ENCODE measurements at places on chromosomes 1 and 21.
A peak's percentile ranks its signal among the peaks of the same experiment; 100 is the strongest.

DNA sequence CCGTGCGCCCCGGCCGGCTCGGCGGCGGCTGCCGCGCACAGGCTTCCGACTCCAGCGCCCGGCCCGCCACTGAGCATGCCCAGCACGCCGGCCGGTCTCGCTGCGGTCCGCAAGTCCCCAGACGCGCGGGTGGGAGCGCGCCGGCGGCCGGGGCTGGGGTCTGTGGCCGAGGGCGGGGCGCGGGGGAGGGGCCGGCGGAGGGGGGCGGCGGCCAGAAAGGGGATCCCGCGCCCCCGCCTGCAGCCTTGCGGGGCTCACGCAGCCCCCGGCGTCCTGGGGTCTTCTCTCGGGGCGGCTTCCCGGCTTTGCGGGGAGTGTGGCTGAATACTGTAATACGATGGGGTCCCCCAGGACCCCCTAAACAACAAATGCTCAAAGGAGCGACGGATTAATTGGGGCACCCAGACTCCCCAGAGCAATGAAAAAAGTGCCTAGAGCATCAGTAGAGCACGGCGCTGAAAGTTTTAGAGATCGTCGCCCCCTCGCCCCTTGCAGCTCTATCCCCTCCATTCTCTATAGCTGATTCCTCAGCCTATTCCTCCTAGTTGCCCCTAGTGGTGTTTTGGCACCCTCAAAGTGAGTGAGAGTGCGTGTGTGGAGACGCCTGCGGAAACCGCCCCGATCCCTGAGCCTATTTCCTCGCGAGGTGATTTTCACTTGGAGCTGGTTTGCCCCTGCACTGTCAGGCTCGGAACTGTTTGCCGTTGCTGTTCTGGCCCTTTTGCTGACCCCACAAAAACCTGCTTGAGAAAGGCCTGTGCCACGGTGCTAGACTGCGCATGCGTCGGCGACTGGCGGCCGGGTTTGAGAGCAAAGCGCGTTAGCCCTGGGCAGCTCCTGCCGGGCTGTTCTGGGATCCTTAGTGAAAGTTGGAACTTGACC, at the start of gene VAV3:
VAV3 (minus strand) TSS at position 71 of the 882 bp plus-strand sequence. CDS start 311 bp downstream, outside the sequence.
- DNase-seq: peak; percentile 57

DNA sequence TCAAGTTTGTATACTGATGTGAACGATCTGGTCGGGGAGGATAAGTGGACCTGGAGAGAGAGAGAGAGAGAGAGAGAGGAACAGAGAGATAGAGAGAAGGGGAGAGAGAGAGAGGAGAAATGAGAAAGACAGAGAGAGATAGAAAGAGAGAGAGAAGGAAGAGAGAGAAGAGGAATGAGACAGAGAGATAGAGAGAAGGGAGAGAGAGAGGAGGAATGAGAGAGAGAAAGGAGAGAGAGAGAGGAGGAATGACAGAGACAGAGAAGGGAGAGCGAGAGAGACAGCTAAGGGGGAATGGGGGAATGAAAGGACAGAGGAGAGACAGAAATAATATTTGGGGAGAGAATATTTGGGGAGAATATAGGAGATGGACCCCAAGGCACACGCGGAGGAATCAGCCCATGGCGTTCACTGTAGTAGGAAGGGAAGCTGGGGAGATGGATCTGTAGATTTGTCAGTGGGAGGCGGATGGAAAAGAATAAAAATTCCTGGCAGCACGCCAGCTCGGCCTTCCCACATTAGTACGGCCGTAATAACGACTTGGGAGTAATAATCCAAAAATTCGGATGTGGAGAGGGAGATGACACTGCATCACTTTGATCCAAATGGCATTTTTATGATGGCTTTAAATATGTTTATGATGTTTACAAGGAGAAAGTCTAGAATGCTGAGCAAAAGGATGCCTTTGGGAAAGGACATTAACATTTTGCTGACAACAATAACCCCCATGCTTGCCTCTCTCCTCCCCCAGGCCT, 159.8 kb upstream of the KCNJ6 start:
- no peak for DNase-seq

GRCh38 chr1:15207031-15207828, 39.8 kb upstream of the FHAD1 start:
- no peak for DNase-seq

DNA sequence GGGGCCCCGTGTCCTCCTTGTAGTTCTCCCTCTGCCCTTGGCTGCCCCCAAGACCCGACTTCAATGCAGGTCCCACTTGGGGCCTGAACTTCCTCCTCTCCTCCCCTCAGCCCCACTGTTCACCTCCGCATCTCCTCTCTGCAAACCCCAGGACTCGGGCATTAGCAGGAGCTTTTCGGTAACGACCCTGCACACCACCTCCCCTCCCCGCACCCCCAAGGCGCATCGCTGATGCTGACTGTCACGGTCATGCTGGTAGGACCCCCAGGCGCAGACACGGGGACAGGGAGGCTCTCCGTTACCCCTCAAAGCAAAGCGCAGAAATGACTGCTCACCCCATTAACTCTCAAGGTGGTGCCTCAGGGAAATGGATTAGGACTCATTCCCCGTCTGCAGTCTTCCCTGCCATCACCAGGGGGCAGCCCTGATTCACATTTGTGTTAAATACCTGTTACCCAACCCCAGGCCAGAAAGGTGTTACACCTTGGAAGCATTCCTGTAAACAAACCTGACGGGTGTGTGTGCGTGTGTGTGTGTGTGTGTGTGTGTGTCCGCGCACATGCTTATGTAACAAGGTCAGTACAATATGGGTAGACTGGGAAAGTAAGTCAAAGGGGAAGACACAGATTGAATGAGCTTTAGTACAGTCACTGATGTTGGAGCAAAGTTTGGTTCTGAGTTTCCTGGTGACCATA, 6.4 kb upstream of the GUCA2B start:
- peak; percentile 51 for DNase-seq

DNA sequence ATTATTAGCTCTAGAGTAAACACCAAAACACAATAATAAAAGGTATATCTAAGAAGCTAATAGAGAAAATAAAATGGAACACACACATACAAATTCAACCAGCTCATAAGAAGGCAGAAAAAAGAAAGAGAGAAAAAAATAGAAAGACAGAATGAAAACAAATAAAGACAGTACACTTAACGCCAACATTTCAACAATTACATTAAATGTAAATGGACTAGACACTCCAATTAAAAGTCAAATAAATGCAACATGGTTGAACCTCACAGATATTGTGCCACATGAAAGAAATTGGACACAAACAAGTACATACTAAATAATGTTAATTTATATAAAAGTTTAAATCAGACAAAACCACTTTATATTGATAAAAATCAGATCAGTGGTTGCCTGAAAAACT, 56.0 kb downstream of the SLC44A5 start:
- DNase-seq: no peak

DNA sequence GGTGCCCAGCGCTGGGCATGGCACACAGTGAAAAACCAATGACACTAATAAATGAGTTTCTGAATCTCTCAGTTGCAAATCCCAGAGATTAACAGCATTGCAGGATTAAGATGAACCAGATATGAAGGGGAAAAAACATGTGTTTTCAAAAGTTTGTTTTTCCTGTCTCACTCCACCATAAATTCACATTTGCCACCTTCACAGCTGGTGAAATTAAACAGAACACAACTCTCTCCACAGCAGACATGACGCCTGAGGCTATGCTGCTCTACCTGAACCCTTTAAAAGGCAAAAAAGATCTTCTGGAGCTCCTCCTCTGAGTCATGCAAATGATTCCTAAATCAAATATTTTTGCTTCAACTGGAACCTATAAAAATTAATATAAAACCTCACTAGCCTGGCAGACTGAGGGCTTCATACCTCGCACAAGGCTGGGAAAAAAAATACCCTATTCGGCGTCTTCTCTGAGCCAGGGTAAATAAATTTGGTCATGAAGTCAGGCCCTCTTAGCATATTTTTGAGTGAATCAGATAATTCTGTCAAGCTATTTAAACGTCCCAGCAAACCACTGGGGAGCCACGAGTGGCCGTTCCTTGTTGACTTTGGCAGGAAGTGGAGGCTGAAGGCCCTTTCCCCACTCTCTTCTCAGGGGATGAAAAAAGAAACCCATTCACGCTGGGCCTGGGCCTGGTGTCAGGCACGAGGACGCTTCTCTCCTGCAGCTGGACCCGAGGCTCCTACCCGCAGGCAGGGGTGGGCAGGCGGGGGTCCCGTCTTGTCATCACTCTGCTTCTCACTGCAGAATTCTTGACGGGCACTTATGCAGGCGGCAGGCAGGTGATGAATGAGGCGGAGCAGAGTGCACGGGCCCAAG, 53.0 kb downstream of the DMRTB1 start:
- DNase-seq: no peak

GRCh38 chr1:197908716-197909220, 6.3 kb downstream of the C1orf53 start:
- no peak for DNase-seq

GRCh38 chr1:68916221-68916902, 419.5 kb upstream of the DEPDC1 start:
- no peak for DNase-seq

GRCh38 chr1:147077936-147078605, 94.2 kb downstream of the PRKAB2 start:
- DNase-seq: no peak

GRCh38 chr1:10903821-10904220, 107.4 kb upstream of the CASZ1 start:
- DNase-seq: no peak

- DNase-seq: no peak
These were observed 112.1 kb downstream of the HLCS start for GRCh38 chr21:36854391-36854790.

GRCh38 chr1:116911779-116912469, 2.2 kb downstream of the PTGFRN start:
- no peak for DNase-seq

- no peak for DNase-seq
These were observed at the start of gene TEKT2 for GRCh38 chr1:36083635-36084496. TSS of gene TEKT2 (plus strand) at chr1:36084094. CDS start at chr1:36084922, 828 bp downstream.

DNA sequence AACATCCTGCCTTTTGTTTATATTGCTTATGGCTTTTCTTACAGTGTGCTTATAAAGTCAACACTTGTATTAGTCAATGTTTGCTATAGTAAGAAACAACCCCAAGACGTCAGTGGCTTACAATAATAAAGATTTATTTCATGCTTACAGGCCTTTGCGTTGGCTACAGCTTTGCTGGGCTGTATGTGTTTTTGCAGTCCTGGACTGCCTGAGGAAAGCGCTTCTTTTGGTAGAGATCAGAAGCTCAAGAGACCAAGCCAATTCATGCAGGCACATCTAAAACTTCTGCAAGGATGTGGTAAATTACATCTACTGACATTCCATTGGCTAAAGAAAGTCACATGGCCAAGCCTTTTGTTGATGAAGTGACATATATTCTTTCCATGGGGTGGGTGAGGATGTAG, 17.5 kb upstream of the PRKAA2 start:
- no peak for DNase-seq
